ENCODE measurements at places on chromosomes 4 and X.
A peak's percentile ranks its signal among the peaks of the same experiment; 100 is the strongest.

DNA sequence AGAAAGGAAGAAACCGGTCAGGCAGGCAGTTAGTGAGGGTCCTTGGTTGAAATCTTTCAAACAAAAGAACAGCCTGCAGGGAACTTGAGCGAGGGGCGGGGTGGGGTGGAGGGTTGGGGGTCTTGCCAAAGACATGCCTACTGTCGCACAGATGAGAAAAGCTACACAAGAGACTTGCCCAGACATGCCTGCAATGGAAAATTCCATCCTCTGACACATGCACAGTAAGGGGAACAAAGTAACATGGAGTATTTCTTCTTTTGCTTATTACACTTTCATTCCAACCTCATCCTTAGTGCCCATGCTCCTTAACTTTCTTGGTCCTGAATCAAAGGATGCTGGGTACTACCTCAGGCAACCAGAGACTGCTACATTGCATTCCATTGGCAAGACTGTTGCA, 1491.2 kb downstream of the STIM2 start:
- DNase-seq = no peak

DNA sequence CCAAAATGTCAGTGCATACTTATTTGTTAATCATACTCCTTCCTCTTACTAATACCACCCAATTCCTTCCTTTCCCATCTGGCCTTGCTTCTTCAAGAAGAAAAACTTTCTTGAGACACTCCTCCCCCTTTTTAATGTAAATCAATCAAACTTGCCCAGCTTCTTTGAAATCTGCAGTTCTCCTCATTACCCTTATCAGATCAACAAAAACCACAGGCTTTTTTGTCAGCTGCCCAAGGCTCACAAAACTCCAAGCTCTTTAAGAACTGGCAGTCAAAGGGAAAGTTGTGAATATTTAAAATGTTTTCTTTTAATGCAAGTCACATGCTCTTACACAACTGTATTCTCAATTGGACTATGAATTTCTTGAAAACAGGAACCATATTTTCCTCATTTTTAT, 11.3 kb upstream of the MYOZ2 start:
- DNase-seq = no peak

DNA sequence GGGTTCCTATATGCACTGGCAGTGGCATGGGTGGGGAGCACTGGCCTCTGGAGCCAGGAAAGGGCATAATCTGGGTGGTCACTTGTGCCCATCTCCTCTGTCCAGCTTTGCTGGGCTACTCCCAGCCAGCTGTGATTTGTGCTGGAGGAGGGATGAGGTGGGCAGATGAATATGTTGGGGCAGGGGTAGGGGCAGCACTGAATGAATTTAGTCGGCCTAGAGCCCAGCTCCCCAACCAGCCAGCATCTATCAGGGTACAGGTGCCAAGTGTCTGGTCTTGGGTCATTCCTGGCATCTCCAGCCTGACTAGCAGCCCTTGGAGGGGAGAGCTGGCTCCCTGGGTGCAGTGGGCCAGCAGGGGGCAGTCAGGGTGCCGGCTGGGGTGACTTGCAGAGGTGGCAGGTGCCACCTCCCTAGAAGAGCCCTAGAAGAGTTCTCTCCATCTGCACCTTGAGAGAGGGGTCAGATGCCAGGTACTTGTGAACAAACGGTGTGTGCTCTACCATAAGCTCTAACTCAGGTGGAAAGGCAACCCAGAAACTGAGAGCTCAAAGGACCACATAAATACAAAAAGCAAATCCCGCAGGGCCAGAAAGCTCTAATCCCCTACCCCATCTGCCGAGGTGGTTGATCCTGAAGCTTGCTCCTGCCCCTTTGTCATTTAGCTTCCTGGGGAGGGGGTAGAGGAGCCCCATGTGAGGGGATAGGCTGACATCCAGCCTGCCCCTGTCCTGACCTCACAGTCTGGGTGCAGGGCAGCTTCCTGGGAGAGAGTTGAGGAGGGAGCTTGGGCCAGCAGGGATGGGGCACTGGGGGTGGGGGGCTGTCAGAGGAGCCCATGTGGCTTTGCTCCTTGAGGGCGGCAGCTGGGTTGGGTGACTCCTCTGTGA, 2.2 kb downstream of the SORCS2 start:
- DNase-seq = peak; percentile 20

GRCh38 chr4:152458801-152459302, 77.0 kb downstream of the FBXW7 start:
- no peak for DNase-seq

- peak; percentile 55 for DNase-seq
Observed at GRCh38 chr4:38177641-38178391, 217.6 kb downstream of the PTTG2 start.

GRCh38 chr4:13483768-13484121, 395 bp downstream of the RAB28 start:
- peak; percentile 22 for DNase-seq

- DNase-seq = no peak
Observed at GRCh38 chrX:131791608-131792355, 231.3 kb upstream of the STK26 start.

GRCh38 chr4:143183513-143184216, 1.1 kb upstream of the USP38 start:
- no peak for DNase-seq

DNA sequence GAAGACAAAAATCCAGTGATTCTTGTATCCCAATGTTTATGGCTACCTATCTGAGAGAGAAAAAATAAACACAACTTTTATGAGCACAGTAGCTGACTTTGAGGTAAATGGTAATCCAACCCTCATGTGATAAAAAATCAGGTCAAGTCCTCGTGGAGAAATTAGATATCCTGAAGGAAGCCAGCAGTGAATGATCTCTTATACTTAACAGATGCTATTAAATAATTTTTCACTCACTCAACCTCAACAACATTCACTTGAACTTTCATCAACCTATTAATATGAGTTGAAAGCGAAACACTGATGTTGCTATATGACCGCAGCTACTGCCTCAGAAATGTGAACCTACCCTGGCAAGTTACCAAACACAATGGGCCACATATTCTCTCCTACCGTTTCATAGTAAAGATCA, 105.4 kb downstream of the GPC3 start:
- DNase-seq = no peak

DNA sequence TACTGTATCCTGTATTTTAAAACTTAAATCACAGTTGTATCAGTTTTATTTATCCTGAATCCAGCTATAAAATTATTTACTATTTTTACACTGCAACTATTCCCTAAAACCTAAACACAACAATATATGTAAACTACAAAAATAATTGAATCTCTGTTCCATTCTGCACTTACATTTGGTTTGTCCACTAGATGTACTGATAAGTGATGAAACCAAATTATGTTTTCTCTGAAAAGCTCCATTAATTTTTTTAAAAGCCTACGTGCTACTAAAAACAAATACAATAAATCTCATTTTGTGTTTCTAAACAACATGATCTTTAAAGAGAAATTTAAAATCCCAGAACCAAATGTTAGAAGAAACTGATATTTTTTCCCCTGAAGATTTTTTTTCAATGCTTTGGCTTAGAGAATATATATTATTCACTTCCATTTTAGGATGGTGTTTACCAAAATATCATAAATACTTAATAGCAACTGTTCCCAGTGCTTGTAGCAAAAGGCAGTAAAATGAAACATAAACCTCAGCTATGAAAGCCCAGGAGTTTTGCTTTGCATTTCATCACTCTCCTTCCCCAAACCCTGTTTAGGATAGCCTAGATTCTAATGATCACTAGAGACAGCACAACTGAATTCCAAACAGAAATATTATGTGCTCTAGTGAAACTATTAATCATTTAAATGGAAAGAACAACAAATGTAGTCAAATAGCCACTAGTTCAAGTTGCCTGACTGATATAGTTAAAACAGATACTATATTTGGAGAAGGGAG, 19.7 kb downstream of the ANTXR2 start:
- DNase-seq = no peak

DNA sequence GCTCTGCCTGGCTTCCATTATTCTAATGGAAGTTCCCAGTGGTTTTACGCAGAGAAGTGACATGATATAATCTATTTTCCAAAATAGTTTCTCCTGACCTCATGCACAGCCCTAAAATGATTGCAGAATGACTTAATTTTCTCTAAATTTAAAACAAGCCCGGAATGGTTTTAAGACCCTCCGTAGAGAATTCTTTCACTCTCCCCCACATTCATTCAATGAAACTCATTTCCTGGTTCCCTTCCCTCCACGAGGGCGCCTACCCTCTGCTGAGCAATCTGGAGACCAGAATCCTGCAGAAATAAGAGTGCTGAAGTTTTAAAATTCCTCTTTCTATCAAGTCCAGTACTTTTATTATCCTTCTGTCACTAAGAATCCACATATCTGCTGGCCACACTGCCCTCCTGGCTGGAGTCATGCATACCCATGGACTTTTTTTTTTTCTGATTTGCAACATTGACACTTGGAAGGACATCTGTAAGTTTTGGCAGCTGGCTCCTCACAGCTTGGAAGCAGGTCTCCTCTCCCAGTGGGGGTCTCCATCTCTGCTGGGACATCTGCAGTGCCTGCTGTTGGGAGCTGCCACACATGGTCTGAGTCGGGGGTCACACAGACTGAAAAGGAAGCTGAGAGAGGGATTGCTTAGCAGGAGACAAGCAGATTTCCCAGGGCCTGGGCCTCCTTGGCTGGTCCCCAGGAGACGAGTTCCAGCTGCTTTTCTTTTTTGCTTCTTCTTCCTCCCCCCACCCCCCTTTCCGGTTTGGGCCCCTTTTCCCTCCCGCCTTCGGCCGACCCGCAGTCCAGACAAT, 86.1 kb downstream of the SOWAHB start:
- no peak for DNase-seq

- DNase-seq = no peak
Observed at GRCh38 chrX:70044541-70045245, 5.0 kb downstream of the AWAT2 start.

DNA sequence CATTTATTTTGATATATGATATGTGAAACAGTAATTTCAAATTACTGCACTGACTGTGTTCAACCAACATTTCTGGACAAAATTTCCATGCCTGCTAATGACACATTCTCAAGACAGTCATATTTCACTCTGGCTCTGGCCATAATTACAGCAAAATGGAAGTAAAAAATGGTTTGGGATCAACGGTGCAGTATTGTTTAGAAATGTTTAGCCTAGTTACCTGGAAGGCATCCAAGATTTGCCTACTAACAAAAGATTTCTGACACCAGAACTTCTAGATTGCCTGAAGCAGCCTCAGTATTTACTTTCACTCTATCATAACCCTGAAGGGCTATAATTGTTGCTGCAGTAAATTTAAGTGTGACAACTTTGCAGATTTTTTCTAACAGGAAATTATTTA, 416.3 kb downstream of the PCDH10 start:
- no peak for DNase-seq

DNA sequence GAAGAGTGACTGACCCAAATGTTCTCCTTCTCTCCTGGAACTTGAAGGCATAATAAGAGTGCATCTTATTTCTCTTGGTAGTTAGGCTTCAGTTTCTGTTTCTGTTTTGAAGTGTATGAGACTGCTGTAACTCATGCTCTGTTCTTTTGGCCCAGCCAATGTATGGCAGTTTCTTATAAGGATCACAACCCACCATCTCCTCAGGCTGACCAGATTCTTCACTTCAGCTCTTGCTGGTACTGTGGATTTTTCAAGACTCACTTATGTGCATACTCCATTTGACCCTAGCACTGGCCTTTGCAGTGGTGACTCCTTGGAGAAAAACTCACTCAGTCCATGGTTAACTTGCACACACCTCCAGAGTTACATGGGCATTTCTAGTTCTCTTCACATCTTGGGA, 9.6 kb upstream of the YTHDC1 start:
- no peak for DNase-seq

DNA sequence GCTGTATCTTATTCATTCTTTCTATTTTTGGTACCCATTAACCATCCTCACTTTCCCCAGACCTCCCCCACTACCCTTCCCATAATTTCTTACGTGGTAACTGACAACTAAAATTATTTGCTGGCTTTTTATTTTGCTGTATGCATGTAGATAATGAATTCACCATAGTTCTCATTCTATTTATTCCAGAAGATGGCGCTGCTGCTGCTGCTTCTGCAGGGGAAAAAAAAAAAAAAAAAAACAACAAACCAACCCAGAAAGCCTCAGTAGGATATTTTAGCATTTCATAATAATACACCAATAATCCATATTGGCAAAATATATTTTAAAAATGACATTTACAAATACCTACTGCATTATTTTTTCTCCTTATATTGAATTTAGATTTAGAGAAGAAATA, 416.6 kb upstream of the MAGEB18 start:
- no peak for DNase-seq

- DNase-seq = no peak
Observed at GRCh38 chrX:21800344-21800770, 39.1 kb upstream of the MBTPS2 start.

DNA sequence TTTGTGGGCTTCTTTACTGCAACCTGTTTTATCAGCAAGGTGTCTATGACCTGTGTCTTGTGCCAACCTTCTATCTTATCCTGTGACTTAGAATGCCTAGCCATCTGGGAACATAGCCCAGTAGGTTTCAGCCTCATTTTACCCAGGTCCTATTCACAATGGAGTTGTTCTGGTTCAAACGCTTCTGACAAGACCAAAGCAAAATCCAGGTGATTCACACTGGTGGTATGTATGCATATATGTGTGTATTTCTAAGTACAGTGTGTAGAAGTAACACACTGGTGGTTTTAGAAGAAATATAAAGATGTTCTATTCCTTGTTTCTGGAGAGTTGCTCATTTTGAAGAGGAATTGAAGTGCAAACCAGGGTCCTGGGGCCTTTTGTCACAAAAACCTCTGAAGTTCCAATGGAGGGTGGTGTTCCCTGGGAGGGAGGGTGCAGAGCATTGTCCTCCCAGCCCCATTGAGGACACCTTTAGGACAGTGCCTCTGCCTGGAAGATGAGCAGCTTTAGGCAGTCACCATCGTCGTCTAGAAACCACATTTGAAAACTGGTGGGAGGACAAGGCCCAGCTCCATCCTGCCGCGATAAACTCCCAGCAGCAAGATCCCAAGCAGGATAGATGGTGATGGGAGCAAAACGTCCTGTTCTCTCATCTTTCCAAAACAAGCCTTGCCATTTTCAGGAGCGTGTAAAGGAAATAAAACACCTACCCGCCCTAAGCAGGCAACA, 191.4 kb downstream of the TSPAN5 start:
- no peak for DNase-seq

DNA sequence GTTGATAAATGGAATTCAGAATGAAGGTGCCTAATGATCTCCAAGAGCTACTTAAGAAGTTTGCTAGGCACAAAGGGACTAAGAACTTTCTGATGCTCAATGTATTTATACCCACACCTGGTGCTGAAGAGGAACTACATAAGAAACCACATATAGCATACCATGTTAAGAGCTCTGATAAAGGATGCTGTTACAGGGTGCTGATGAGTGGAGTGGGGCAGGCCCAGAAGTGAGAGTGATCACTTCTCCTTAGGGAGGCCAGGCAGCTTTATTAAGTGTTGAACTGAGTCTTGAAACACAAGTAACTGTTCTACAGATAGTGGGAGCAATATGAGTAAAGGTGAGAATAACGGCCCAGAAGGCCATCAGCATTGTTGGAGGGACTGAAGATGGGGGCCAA, 68.3 kb upstream of the CHRDL1 start:
- no peak for DNase-seq

- DNase-seq = no peak
Observed at GRCh38 chr4:117983541-117984365, 50.5 kb upstream of the NDST3 start.

Data from stimulated activated CD4-positive, alpha-beta T cell treated with anti-CD3 and anti-CD28 coated beads, Interleukin-4, amount 100 ng/mL, for 24 hours (primary cell).